ENCODE measurements at places on chromosomes 12 and 14.

GRCh38 chr14:87149583-87150354, 843.2 kb downstream of the GALC start:
- DNase-seq, result peak; percentile 0

- DNase-seq, result no peak
Measured at GRCh38 chr12:108318472-108319275, 20.4 kb downstream of the CMKLR1 start.

DNA sequence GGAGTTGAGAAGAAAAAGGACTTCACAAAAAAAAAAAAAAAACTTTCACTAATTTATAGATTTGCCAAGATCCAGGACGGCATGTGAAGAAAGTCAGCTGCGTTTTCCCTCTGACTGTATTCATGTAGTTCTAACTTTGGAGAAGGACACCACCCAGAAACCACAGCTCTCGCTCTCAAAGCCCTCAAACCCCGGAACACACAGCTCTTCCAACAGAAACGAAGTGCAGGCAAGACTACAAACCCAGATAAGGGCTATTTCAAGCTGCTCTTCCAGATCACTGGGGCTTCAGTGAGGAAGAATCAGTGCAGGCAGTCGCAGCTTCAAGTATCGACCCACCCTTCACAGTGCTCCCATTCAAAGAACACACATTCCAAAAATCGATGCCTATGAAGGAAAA, 13.2 kb downstream of the KCNH5 start:
- no peak for DNase-seq

DNA sequence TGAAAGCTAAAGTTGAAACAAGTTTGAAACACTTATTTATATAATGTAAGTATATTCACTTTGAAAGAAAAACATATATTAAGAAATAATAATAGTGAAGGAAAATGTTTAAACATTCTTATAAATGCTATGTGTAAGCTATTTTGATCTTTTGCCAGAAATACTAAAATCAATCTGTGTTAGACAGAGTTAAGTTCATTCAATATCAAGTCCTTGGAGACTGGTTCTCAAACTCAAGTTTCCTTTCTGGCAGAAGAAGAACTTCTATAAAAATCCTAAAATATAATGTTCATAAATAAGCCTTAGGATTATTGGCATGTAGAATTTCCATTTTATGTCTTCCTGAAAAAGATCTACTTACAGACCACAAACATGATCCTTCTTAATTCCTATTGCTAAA, 45.3 kb downstream of the TAOK3 start:
- DNase-seq, result peak; percentile 31

- peak; percentile 96 for DNase-seq
Measured at GRCh38 chr12:100141666-100141997, 1.0 kb downstream of the BLTP3B start.

GRCh38 chr12:99067171-99067785, 422.2 kb downstream of the APAF1 start:
- DNase-seq, result no peak

GRCh38 chr12:107653519-107653918, 32.1 kb upstream of the PWP1 start:
- no peak for DNase-seq

GRCh38 chr12:19884021-19884492, 444.8 kb downstream of the AEBP2 start:
- DNase-seq, result no peak

- DNase-seq, result no peak
Measured at GRCh38 chr12:130300737-130301535, 36.8 kb upstream of the PIWIL1 start.

DNA sequence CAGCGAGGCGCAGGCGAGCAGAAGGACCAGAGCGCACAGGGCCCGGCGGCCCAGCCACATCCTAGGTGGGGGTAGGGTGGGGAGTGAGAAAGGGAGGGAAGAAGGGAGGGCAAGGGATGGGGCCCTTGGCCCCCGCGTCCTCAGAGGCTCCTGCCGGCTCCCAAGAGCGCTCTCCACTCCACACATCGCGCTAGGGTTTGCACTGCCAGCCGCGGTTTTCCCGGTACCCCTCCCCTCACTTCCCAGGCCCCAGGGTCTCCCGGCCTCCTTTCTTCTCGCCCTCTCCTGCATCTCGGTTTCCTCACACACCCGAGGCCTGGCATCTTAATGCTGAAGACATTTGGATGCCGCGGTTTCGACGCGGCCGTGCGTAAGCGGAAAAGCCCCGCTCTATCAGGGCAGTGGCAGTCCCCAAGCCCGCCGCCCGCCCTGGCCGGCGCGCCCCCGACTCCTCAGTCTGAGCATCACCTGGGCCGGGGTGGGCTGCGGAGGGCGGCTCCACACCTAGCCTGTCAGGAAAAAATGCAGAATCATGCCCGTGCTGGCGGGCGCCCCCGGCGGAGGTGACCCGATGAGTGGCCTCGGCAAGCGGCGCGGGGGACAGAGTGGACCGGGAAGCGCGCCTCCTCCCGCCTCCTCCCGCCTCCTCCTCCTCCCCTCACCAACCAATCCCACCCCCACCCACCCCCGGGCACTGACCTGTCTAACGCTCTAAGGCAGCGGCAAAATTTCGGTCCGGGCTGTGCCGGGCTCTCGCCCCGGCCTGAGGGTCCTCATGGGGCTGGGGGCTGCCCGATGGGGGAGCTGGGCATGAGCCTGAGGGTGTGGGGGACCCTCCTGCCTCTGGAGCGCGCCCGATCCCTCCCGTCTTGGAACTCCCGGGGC, 686 bp downstream of the B4GALNT1 start:
- DNase-seq, result no peak

Measured in iris pigment epithelial cell (primary cell).